ENCODE measurements at places on chromosomes 2 and 18.

- DNase-seq: no peak
Observed at GRCh38 chr2:40363631-40364030, 88.3 kb downstream of the SLC8A1 start.

- no peak for DNase-seq
Observed at GRCh38 chr2:19360966-19361321, 2.5 kb upstream of the OSR1 start.

- DNase-seq: no peak
Observed at GRCh38 chr18:46842583-46842982, 74.7 kb downstream of the PIAS2 start.

DNA sequence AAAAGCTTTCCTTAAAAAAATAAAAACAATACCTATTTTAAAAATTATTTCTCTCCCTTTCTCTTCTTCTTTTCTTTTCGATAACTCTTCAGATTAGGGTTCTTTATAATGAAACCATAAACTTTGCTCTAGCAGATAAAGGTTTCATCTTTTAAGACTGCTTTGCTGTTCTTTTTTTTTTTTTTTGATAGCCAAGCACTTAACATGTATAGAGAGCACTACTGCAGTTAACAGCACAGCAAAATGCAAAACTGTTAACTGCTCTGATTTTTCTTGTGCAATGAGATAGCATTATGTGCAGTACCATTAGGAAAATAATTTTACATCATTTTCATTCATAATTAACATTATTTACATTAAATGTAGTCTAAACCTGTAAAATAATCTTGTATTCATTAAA, 36.3 kb downstream of the GALNT1 start:
- DNase-seq: no peak

DNA sequence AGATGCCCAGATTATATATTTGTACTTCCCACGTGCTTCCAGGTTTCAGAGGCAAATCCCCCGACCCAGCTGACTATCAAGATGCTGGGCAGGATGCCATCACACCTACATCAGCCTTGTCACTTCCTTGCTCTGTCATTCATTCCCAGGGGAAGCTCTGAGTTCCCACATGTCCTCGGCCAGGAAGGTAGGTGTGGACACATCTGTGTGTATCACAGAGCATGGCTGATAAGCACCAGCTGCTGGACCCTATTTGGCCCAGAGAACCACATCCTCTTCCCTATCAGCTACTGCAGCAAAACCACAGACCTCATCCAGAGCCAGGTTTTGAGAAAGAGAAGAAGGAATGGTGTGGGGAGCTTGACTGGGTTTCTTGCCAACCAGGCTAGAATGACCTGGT, 31.9 kb upstream of the ITGA6 start:
- no peak for DNase-seq

Data from activated CD8-positive, alpha-beta memory T cell treated with anti-CD3 and anti-CD28 coated beads for 4 hours (primary cell).